Activated CD4-positive, alpha-beta T cell treated with anti-CD3 and anti-CD28 coated beads, Interleukin-10, Interleukin-2, amounts not matched to agents 100 ng/mL and 50 ng/mL, durations not matched to agents 16 hours and 8 hours (primary cell): ENCODE measurements at places on chromosomes 6 and 20.

GRCh38 chr6:16292942-16293341, 54.6 kb downstream of the GMPR start:
- no peak for DNase-seq

GRCh38 chr6:151060766-151061531, 178.8 kb upstream of the AKAP12 start:
- DNase-seq, result no peak

GRCh38 chr6:52417675-52418111, 2.4 kb upstream of the EFHC1 start:
- no peak for DNase-seq

DNA sequence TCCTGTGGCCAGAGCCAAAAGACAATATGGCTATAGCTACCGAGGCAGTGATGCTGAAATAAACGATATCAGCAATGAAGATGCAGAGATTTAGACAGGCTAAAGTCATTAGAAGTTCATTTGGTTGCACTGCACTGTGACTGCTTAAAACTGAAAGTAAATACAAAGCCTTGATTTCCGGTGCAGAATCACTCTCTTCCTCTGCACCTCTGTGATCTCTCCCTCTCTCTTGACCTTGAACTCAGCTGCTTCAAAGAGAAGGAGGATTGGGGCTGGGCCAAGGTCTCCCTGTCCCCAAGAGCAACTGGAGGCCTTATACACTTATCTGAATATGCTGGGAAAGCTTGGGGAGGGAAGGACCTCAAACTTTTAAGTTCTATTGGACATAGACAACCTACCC, 34.6 kb upstream of the SPACA1 start:
- peak; percentile 45 for DNase-seq

- no peak for DNase-seq
Observed at GRCh38 chr20:42963796-42964195, 225.9 kb downstream of the PTPRT start.

DNA sequence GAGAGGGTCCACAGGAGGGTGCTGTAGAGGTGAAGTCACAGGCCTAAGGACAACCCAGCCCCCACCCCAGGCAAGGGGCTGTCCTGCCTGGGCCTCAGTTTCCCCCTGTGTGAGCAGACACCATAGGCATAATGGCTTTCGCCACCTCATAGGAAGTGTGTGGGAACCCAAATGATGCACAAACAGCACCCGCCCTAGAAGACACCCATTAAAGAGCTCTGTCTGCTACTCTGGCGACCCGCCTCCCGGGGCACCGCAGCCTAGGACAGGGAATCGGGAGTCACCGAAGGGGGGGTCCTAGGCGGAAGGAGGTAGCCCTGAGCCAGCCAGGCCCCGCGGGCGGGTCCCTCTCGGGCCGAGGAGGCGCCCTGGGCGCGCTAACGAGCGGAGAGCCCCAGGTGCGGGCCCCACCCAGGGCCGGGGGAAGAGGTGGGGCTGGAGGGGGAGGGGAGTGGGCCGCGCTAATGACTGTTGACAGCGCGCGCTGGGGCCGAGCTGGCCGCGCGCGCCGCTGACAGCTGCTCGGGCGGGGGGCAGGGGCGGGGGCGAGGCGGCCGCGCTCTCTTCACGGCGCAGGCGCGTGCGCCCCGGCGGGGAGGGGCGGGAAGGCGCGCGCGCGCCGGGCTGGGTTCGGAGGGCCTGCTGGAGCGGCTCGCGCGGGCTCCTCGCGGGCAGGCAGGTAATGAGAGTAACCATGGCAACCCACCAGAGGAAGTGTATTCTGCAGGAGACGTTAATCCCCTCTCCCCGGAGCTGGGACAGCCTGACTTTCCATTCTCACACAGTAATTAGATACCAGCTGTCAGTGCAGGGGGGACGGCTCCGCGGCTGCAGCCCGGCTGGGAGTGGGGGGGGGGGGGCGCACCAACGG, 48.9 kb downstream of the NOL4L start:
- peak; percentile 85 for DNase-seq

DNA sequence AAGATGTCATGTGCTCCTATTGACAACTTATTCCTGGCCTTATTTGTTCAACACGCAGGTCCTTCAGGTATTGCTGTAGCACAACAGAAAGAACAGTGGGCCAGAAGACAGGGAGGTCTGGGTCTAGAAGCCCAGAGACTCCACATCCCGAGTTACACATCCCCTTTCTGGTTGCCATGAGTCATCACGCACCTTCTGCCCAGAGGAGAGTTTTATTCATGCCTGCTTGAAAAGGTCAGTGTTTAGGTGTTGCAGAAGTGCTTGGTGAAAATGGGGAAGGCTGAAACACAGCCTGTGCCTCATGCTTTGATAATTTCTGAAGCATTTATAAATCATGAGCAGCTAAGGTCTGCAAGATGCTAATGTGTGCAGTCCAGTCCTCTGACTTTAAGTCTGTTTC, 256.4 kb downstream of the GMPR start:
- no peak for DNase-seq

GRCh38 chr20:17976305-17976704, 7.5 kb downstream of the MGME1 start:
- DNase-seq, result no peak

DNA sequence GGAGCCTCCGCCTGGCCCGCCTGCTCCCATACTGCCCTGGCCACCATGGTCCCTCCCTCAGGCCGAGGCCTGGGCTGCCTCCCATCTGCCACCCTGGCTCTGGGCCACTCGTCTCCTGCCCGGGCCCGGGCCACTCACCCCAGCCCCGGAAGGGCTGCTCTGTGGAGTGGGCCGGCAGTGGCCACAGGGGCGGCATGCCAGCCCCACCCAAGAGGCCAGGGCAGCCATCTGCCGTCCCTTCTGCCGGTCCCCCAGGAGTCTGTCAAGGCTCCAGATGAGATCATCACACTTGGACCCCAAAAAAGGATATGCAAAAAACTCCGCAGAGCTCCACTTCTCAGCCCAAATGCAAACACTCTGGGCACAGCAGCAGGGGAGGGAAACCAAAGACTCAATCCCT, 23.8 kb upstream of the TLDC2 start:
- no peak for DNase-seq

DNA sequence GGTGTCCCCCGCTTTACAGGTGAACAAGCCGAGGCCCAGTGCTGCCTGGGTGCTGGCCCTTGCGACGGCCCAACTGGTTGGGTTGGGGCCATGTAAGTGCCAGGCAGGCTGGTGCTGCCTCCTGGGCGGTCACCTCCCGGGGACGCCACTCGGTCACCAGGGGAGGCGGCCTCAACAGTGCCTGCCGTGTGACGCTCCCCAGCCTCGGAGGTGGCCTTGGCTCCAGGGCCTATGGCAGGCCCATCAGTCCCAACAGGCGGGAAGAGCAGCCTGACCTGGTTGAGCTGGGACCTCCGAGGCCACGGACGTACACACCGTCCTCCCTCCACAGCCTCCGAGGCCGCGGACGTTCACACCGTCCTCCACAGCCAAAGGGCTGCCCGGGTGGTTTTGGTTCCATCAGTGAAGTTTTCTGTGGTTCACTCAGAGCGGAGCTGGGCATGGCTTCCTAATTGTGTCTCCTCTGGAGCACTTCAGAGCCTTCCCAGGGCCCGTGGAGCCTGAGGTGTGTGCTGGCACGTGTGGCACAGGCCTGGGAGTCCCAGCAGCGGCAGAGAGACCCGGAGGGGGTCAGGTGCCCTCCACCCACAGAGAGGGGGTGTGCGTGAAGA, 19.3 kb upstream of the SLCO4A1 start:
- no peak for DNase-seq

- DNase-seq, result no peak
Observed at GRCh38 chr6:146865756-146866379, 267.1 kb downstream of the ADGB start.

- peak; percentile 70 for DNase-seq
Observed at GRCh38 chr20:60137657-60138245, 179.5 kb downstream of the CDH26 start.

DNA sequence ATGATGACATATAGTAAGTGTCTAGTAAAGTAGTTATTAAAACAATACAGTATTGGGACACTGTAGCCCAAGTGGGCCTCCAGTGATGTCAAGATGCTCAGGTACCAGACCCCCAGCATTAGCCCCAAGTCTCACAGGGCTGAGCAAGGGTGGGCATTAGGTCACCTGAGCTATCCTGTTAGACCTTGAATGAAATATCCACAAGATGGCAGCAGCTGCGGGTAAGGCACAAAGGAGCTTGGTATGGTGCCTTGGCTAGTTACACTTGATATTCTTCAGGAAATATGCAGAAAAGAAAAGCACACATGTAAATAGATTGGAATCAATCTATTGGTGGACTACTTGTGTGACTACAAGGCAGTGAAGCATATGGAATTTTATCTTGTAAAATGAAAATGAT, 701.8 kb upstream of the ADGRB3 start:
- DNase-seq, result no peak

DNA sequence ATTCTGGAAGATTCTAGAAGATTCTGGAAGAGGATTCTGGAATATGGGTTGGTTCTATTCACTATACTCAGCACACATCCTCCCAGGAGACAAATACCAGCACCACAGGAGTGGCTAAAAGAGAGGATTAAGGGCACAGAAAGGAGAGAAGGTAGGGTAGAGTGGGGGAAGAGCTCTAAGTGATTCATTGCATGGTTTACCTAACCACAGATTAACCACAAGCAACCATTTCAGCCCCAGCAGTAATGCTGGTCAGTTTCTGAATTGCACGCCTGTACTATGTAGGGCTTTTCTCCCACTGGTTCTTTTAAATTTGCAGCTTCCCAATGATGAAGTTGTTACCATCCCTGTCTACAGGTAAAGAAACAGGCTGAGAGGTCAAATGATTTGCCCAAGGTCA, 192.7 kb upstream of the PMEPA1 start:
- peak; percentile 4 for DNase-seq

DNA sequence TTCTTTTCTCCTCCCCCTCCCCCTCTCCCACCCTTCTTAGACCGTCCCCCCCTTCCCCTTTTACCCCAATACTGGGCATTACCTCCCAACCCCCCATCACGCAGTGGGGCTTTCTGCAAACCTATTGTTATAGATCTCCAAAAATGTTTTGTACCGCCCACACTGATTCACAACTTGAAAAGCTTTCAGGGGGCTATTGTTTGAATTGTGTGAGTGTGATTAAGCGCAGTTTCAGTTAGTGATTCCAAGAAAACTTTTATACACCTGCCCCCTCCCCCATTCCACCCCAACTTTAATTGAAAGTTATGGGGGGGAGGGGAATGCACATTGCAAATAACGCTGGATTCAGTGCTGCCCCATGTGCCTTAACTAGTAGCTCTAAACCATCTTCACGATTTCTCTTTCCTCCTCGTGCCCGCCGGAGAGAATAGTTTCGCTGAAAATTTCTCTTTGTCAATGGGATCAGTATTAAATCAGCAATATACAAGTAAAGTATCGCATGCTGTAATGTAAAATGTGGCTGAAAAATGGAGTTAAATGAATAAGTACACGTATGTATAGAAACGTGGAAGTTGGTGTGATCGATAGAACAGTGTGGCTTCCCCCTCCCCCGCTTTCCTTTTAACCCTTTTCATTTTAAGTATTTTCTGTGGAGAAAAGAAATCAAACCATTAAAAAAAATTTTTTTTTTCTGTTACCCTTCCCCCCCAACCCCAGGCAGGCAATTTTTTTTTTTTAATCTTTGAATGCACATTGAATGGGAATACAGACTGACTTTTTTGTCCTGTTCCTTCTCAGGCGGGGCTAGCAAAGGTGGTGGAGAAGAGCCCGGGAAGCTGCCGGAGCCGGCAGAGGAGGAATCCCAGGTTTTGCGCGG, 632 bp downstream of the LIN28B start:
- peak; percentile 7 for DNase-seq

GRCh38 chr6:33433001-33433543, 13.2 kb downstream of the SYNGAP1 start:
- no peak for DNase-seq

GRCh38 chr6:114344246-114344970, 1.6 kb upstream of the HS3ST5 start:
- DNase-seq, result no peak

DNA sequence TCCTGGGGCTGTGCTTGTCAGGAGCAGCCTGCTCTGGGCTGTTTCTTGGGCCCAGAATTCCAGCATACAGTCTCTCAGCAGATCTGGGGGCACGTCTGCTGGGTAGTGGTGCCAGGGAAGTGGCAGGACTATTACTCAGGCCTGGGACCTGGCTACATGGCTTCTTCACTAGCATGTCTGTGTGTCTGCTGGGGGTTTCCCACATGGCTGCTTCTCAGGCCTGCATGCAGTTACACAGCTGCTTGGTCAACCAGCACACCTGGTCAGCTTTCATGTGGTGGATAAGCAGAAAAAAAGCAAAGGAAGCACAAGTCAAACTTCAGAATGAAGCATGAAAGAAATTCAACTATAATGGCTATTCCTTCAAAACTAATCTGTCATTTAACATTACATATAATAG, 316.2 kb upstream of the NOX3 start:
- no peak for DNase-seq

- no peak for DNase-seq
Observed at GRCh38 chr6:99178168-99178567, 171.3 kb downstream of the FAXC start.

- no peak for DNase-seq
Observed at GRCh38 chr6:43436577-43437282, 9.4 kb downstream of the ABCC10 start.

DNA sequence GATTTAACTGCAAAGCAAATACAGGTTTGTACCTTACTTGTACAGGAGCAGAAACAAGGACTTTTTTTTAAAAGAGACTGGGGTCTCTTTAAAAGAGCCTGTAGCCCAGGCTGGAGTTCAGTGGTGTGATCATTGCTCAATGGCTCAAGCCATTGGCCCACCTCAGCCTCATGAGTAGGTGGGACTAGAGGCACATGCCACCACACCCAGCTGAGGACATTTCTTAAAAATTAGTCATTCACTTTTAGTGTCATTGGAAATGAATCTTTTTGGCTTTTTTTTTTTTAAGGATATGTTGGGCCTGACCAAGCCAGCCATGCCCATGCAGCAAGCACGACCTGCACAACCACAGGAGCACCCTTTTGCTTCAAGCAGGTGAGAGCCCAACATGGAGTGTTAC, 16.9 kb downstream of the SEC23B start:
- DNase-seq, result no peak

GRCh38 chr20:50286174-50286511, 95.5 kb downstream of the CEBPB start:
- peak; percentile 36 for DNase-seq

DNA sequence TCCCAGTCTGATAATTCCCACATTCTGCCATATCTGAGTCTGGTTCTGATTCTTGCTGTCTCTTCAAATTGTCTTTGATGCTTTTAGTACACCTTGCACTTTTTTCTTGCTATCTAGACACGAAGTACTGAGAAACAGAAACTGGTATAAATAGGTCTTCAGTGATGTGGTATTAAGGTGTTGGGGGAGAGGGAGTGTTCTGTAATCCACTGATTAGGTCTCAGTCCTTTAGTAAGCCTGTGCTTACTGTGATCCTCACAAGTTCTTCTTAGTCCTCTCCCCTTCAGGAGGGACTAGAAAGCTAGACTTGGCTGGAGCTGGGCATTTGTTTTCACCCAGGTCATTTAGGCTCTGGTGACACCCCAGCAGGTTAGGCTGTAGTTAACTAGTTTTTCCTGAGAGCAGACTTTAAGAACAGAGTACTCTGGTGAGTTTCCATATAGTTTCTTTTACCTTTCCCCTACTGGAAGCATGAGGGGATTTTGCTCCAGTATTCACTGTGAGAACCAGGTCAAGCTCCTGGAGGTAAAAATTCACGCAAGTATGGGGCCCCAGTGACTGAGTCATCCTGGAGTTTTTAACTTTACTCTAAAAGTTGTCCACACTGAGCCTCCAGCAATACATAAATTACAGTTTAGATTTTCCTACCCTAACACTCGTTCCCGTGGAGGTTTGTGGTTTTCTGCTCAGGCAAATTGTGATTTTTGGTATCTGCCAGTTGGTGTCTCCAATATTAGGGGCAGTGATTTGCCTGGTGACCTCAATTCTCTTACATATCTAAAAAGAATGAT, 154.6 kb downstream of the CDKAL1 start:
- DNase-seq, result peak; percentile 22
